Adipocyte (in vitro differentiated cells): ENCODE measurements at places on chromosomes 12 and 14.

DNA sequence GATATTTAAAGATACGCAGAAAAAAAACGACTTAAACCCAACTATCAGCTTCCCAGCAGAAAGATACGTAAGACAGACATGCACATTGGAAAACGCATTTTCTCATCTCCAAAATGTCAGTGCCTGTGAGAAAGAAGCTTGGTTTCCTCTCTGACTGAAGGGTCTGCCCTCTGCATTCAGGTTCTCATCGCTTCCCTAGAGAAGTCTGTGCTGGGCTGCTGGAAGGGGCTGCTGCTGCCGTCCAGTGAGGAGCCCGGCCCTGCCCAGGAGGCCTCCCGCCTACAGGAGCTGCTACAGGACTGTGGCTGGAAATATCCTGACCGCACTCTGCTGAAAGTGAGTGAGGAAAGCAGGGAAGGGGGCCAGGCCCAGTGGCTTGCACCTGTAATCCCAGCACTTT is 4.7 kb upstream of the PFDN5 start:
- peak; percentile 22 for DNase-seq

- DNase-seq: peak; percentile 94
Measured at GRCh38 chr14:85533023-85533860, 3.3 kb downstream of the FLRT2 start.

GRCh38 chr14:80381807-80382363 is 170.6 kb upstream of the DIO2 start:
- DNase-seq: no peak

GRCh38 chr14:81085596-81085995 is 130.2 kb downstream of the TSHR start:
- no peak for DNase-seq

- peak; percentile 72 for DNase-seq
Measured at GRCh38 chr14:74618078-74618952, 6.3 kb upstream of the LTBP2 start.

GRCh38 chr12:31780096-31780495 is 51.3 kb upstream of the AMN1 start:
- DNase-seq: no peak

GRCh38 chr12:10810068-10810467 is at the start of gene TAS2R9:
Gene TAS2R9, minus strand, starts transcription at chr12:10810168. Its CDS starts 93 bp downstream, at chr12:10810075.
- no peak for DNase-seq

DNA sequence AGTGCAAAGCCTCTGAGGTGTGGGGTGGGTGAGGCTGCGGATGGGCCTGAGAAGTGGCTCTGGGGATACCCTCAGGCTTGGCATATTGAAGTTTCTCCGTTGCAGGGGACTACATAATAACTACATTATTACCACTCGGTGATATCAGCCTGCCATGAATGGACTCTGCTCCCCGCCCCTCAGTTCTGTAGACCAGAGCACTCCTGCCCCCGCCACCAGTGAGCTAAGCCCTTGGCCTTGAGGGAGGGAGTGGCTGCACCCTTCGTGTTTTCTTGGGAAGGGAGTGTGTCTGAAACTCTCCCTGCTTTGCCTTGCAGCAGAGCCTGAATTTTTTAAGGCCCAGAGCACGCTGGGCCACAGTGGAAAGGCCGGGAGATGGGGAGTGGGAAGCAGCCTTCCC is 1.7 kb downstream of the ORAI1 start:
- DNase-seq: peak; percentile 11

GRCh38 chr14:56892959-56893358 is 82.7 kb upstream of the OTX2 start:
- DNase-seq: no peak

DNA sequence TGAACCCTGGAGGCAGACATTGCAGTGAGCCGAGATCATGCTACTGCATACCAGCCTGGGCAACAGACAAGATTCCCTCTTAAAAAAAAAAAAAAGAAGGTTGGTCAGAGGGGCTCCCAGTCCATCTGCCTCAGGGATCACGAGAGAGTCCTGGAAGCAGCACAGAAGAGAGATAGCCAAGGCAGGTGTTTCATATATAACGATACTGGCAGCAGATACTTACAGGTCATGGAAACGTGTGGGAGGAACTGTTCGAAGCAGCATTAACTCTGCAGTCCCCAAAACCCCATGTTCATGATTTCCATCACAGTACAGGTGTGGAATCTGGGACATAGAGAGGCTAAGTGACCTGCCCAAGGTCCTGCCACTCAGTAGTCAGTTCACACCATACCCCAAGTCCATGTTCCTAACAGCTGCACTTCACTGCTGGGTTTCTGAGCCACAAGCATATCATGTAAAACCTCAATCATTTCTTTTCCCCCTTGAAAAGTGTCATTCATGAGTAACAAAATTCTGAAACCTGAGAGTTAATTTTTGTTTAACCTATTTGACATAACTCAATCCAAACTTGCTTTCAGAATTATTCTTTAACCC is 16.7 kb downstream of the CDK2AP1 start:
- no peak for DNase-seq

DNA sequence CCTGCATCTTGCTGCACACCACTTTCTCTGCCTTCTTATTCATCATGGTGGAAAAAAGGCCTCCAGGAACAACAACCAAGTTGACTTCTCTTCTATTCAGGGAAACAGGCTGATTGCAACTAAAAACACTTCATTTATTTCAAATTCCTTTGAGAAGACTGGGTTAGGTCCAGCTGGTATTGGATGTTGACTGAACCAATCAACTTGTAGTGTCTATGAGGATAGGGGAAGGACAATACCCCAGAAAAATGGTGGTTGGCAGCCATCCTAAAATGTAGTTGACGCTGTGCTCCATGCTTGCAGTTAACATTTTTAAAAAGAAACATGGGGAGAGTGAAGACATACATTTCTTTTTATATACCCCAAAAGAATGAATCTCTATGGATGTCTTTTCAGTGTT is 34.4 kb upstream of the CRADD start:
- DNase-seq: no peak

GRCh38 chr14:73665130-73665529 is 20.3 kb downstream of the DNAL1 start:
- no peak for DNase-seq

DNA sequence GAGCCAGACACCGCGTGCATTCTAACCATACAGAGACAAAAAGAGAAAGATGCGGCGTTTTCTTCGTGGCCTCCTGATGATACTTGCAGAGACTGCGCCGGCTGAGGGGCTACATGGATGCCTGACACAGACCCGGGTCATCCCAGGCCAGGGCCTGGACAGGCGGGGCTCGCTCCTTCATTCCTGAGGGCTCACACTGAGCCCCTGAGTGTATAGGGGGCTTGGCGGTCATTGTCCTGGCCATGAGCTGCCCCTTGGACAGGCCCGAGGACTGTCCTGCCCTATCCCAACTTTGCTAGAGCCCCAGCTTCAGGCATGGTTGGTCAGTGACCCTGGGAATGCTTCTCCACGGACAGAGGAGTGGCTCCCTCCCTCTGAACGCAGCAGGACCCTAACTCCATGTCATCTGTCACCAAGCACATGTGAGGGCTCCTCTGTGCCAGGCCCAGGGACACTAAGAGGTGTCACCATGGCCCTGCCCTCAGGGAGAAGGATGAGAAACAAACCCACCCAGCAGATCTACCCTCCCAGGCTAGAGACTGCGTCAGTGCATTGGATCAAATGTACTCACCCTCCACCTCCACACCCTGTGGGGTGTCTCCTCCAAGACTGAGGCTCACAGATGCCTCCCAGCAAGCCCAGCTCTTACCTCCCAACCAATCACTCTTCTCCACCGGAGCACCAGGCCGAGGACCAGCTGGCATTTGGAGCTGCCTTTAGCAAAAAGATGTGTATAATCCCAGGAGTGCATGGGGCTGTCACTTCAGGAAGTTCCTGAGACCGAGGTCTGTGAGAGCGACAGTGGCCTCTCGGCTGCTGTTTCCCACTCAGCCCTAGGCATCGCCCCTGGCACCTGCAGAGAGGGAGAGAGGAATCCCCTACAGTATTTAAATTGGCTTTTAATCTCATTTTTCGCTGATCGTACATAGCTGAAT is 102.7 kb downstream of the DICER1 start:
- no peak for DNase-seq

DNA sequence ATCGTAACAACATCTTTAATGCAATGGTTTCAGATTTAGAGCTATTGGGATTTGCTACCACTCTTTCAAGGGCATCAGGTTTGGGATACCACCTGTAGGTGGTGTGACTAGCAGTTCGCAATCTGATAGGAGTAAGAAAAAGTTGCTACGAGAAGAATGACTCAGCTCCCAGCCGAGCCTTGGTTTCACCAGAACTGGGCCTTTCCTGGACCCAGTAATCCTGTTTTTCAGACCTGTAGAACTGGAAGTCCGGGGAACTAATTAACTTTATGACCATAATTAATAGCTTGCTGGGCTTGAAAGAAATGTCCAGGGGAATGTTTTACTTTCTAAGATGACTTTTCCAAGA is 770 bp downstream of the ABHD4 start:
- peak; percentile 88 for DNase-seq

- DNase-seq: no peak
Measured at GRCh38 chr12:39912211-39912980, 193.5 kb downstream of the SLC2A13 start.

DNA sequence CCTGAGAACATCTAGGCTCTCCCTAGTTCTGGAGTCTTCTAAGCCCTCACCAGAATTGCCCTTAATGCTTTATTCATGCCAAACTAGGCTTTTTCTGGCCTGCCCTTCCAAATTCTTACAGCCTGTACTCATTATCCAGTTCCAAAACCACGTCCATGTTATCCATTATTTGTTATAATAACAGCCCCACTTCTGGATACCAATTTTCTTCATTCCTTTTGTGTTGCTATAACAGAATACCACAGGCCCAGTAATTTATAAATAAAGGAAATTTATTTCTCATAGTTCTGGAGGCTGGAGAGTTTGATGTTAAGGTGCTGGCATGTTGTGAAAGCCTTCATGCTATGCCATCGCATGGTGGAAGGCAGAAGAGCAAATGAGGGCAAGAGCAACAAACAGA is 68.0 kb upstream of the AMIGO2 start:
- DNase-seq: no peak

GRCh38 chr12:65879878-65880277 is 55.6 kb downstream of the HMGA2 start:
- DNase-seq: peak; percentile 85

GRCh38 chr12:3557791-3558620 is 67.0 kb downstream of the PRMT8 start:
- DNase-seq: no peak

GRCh38 chr14:59305836-59306555 is 117.5 kb downstream of the DAAM1 start:
- DNase-seq: peak; percentile 39

DNA sequence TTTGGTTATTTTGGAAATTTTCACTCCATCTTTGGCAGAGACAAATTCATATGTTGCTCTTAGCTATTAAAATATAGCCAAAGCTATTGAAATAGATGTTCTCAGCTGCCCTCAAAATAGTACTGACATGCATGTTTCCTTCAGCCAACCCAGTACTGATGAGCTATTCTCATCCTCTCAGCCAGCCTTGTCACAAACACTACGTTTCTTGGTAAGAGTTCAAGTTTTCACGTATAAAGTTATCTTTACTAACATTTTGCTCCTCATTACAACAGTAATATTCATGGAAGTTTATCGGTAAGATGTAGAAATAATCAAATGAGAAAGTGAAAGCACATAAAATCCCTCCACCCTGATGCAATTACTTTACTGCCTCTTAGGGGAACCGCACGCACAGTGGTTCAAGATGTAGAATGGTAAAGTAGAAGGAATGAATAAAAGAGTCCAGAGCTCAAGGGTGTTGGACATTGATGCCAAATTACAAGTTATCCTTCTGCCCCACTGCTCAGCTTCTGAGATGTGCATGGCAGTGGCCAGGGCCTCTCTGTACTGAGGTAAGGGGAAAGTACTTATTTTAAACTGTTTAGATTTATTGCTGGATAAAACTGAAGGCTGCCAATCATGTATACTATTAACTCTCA is 20.7 kb downstream of the GCH1 start:
- DNase-seq: peak; percentile 40

DNA sequence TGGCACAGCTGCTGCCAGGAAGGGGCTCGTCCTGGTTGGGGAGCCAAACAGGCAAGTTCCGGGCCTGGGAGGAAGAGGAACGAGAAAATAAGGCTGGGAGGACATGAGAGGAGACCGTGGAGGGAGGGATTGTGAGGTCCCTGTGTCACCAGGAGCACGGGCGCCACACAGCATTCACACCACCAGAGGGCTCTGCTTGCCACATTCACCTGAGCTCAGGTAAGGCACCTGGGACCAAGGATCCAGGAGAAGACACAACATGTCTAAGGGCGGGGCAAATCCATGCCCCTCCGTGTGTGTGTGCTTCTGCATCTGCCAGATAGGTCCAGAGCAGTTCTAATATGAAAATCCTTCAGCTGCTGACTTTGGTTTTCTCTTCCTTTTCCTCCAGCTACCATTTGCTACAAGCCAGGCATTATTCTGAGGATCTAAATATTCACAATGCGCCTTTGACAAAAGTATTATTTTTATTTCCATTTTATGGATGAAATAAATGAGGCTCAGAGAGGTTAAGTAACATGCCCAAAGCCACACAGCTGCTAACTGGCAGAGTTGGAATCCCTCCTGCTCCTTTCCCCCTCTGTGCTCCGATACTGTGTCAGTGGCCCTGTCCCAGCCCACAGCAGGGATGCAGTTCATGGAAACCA is 14.6 kb downstream of the RAPGEF3 start:
- no peak for DNase-seq

DNA sequence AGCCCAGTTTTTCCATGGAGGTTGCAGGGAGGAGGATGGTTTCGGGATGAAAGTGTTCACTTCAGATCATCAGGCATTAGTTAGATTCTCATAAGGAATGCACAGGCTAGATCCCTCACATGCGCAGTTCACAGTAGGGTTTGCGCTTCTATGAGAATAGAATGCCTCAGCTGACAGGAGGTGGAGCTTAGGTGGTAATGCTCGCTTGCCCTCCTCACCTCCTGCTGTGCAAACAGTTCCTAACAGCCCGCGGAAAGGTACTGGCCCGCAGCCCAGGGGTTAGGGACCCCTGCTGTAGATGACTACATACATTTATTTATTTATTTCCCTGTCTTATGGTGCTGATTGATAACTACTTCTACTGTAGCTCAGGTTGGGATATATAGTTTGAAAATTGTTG is 93.2 kb downstream of the FBXO33 start:
- DNase-seq: no peak

- DNase-seq: no peak
Measured at GRCh38 chr12:93831374-93831773, 154.2 kb downstream of the CRADD start.

- peak; percentile 89 for DNase-seq
Measured at GRCh38 chr12:121697093-121697698, 15.4 kb upstream of the TMEM120B start.

DNA sequence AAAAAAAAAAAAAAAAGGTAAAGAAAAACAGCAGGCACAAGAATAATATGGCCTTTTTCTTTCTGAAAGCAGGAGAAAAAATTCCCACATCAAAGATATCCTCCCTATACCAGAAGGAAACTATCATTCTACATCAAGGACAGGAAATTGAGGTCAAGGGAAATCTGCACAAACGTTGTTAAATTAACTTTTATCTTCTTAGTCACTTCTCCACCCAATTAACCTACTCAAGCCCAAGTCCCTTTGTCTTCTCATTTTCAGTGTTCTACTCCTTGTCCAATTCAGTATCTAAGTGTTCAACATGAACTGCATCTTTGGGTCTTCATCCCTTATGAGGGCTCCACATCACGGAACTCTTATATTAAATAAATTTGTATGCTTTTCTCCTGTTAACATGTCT is 15.7 kb downstream of the NDUFA12 start:
- no peak for DNase-seq
